ENCODE measurements at places on chromosomes 6 and 20.

- DNase-seq, result no peak
Measured at GRCh38 chr6:36757943-36758508, 60.4 kb downstream of the RAB44 start.

- DNase-seq, result no peak
Measured at GRCh38 chr20:48451401-48451800, 376.4 kb downstream of the PREX1 start.

DNA sequence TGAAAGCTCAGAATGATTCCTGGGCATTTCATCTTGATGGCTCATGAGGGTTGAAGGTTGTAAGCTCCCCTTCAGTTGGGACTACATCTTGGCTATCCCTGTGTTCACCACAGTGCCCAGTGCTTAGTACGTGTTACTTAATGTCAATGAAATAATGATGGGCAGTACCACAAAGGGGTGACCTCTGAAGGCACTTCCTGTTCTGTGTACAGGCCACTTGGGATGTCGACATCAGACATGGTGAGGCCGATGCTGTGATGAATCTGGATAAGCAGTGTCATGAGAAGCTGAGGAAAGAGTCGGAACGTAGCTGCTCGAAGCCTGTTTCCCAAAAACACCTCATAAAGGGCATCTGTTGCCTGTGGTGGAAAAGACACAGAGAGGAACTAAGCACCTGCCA, 27.6 kb upstream of the RBL1 start:
- no peak for DNase-seq

DNA sequence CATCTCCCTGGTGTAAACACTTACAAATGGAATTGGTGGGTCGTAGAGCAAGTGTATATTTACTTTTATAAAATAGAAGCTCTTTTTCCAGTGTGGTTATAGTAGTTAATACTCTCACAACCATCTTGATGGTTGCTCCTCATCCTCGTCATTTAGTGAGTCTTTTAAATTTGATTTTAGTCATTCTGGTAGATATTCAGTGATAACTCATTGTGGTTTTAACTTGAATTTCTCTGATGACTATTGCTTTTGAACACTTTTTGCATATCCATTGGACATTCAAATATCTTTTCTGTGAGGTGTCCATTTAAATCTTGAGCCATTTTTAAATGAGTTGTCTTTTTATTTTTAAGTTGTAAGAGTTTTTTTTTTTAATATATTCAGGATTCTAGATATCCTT, 189.2 kb upstream of the PHACTR1 start:
- no peak for DNase-seq

DNA sequence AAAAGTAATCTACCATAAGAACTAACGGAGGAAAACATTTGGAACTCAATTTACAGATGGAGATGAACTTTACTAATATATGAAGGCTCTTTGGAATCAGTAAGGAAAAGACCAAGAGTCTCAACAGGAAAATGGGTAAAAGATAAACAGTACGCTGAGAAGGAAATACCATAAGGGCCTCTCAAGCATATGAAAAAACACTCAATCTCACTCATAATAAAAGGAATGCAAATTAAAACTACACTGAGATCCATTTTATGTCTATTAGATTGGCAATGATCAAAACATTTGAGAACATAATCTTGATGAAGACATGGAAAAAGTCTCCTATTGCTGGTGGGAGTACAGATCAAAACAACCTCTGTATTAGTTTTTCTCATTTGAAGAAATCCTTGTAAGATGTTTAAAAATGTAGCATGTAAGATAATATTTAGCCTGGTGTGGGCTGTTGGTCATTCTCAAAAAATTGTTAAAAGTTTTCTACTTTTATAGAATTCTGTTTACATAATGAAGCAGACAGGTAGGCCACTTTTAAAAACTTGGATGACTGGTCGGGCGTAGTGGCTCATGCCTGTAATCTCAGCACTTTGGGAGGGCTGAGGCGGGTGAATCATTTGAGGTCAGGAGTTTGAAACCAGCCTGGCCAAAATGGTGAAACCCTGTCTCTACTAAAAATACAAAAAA, 14.5 kb downstream of the REV3L start:
- no peak for DNase-seq

GRCh38 chr6:156175971-156176421, 601.2 kb upstream of the ARID1B start:
- DNase-seq, result peak; percentile 51

DNA sequence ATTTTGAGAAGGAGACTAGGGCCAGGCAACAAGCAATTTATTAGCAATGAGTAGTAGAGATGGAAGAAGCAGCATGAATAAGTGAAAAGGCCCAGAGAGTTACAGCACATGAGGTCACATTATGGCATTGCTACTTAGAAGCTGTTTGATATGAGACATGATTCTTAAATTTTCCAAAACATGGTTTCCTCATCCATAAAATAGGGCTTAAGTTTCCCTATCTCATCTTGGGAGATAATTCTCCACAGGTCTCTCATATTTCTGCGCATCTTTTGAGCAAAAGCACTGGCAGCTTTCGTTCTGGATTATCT, 656.1 kb downstream of the EPHA7 start:
- DNase-seq, result no peak

DNA sequence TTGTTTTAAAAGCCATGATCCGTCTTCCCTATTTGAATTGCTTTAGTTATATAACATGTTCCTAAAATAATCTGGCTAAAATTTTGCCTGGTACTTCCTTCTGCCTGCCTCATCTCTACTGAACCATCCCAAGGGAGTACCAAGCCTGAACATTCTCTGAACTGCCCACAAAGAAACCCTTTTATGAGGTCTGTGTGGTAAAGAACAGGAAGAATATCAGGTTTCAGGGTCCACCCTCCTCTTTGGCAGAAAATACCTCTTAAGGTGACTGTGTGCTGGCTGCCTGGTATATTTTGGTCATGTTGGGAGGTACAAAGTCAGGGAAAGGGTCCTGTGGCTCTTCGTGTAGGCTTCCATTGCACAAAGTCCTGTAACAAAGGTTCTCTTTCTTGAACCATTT, 574.1 kb upstream of the CHD6 start:
- DNase-seq, result no peak

- no peak for DNase-seq
Measured at GRCh38 chr6:119269266-119270103, 80.1 kb downstream of the MAN1A1 start.

DNA sequence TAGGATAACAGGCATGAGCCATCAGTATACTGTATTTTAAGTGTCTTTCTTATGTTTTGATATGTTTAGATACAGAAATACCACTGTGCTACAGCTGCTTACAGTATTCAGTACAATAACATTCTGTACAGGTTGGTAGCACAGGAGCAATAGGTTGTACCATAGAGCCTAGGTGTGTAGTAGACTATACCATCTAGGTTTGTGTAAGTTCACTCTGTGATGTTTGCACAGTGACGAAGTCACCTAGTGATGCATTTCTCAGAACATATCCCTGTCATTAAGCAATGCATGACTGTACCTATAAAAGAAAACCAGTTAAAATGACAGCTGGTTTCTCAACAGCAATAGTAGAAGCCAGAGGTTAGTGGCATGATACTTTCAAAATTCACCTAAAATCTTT, 3.0 kb upstream of the ZBTB24 start:
- no peak for DNase-seq

DNA sequence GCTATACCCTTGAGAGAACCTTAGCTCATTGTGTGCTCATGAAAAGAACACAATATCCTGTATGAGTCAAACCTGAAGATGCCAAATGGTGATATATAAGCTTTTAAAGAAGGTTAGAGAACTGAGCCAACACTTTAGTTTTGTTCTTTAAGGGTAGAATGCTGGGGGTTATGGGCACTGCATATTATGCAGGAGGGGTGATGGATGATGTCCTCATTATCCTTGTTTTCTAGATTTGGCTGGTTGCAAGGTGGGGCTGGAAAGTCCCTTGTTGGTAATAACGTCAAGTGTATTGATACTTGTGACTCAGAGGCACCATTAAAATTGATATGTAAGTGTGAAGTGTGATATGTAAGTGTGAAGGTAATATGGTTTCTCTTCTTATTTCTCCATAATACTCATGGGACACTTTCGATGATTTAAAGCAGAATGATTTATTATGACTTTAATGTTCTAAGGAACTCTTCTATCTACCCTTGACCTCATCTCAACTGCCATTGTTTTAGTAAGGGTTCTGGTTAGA, 113.7 kb upstream of the DTNBP1 start:
- no peak for DNase-seq

GRCh38 chr6:41976794-41977484, 35.3 kb upstream of the CCND3 start:
- DNase-seq, result peak; percentile 29

DNA sequence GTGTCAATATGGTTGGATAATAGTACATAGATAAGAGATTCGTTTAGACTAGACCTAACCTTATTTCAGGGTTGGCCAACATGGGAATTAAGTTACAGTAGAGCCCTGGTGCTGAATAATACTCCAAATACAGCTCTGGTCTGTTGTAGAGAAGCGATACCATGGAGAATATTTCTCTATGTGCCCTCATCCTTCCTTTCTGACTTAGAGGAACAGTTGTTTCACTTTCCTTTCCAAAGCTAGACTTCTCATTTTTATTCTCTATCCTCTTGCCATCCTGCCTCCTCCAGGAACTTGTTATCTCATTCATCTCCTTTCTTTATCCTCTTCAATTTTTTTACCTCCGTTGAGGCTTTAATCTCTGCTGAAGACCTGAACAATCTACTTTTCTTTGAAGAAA, 68.9 kb downstream of the EDN1 start:
- DNase-seq, result no peak

GRCh38 chr6:45959534-45960145, 56.0 kb downstream of the CLIC5 start:
- DNase-seq, result no peak

DNA sequence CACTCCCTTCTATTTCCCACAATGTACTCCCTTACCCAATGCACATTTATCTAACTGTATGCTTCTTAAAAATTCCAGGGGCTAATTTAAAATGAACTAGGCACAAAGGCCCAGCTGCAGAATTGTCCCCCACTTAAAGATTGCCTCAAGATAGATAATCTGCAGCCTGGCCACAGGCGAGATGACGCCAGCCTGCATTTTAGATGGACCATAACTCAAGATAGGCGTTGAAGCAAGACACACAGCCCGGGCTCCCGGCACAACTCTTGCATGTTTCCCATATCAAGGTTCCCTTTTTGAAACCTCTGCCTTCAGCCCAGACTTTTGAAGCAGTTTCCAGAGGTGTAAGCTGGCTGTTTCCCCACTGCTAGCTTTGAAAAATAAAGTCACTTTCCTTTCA, 3.2 kb upstream of the REPS1 start:
- DNase-seq, result no peak

- DNase-seq, result no peak
Measured at GRCh38 chr6:92864966-92865555, 554.3 kb downstream of the EPHA7 start.

- DNase-seq, result no peak
Measured at GRCh38 chr20:23477223-23477622, 13.7 kb upstream of the CST8 start.

DNA sequence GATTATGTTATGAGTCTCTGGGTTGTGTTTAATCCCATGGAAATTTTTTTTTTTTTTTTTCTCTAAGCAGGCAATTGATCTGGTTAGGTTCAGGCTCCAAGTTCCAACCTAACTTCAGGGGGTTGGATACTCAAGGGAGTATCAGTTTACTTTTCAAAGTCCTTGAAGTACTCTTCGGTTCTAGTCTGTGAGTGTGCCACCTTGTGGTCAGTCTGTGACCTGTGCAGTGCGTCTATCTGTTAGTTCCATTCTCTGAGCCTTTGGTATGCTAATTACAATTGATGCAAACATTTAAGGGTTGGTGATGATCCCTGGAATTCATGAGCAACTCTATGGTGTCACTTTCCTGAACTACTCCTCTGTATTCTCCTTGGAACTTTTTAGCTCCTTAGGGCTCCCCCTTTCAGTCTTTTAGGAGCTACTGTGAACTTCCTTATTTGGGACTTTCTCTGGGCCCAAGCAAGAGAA, 342.0 kb downstream of the SOX4 start:
- peak; percentile 68 for DNase-seq

DNA sequence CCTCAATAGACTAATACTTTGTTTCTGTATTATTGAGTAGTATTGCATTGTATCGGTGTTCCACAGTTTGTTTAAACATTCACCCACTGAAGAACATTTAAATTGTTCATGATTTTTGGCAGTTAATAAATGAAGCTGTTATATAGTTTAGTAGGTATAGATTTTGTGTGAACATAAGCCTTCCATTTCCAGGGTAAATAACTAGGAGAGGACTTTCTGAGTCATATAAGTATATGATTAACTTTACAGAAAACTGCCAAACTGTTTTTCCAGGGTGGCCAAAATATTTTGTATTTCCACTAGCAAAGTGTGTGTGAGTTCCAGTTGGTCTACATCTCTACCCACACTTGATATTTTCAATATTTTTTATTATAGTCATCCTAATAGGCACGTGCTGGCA, 70.0 kb upstream of the MLIP start:
- DNase-seq, result no peak

DNA sequence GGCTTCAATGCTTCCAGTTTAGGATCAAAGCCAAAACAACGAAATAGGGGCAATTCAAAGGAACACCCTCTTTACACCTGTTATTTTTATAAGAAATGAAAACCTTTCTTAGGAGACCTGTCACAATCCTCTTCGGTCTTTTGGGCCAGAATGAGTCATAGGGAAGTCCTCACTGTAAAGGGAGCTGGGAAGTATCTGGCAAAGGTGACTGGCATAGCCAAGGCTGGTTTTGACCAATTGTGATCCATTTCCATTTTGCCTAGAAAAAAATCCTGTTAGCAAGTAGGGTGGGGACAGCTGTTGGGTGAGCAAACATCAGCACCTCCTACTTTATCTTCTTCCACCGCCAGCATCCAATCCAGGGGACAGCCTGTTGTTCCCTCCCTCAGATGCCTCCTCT, 343.2 kb upstream of the SULF2 start:
- no peak for DNase-seq

GRCh38 chr20:59295531-59295930, 4.9 kb upstream of the EDN3 start:
- no peak for DNase-seq

DNA sequence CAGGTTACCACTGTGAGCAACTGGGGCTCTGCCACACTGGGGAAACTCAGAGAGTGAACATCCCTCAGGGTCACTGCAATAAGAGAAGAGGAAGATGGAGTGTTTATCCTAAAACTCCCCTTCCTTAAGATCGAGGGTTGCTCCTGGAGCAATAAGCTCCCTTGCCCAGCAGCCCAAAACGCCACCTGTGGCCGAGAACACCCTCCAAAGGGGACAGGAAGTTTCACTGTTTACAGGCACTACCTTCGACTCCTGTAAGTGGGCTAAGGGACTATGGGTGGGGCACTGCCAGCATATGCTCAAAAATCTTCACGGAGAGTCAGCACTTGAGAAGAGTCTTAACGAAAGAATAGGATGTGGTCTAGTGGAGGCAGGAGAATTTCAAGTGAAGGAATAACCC, 132.5 kb downstream of the FAXC start:
- DNase-seq, result no peak

- no peak for DNase-seq
Measured at GRCh38 chr6:154925130-154925529, 70.0 kb upstream of the TIAM2 start.

GRCh38 chr6:17015144-17015543, 86.7 kb upstream of the STMND1 start:
- no peak for DNase-seq
